ENCODE measurements at places on chromosomes 6 and 20.

DNA sequence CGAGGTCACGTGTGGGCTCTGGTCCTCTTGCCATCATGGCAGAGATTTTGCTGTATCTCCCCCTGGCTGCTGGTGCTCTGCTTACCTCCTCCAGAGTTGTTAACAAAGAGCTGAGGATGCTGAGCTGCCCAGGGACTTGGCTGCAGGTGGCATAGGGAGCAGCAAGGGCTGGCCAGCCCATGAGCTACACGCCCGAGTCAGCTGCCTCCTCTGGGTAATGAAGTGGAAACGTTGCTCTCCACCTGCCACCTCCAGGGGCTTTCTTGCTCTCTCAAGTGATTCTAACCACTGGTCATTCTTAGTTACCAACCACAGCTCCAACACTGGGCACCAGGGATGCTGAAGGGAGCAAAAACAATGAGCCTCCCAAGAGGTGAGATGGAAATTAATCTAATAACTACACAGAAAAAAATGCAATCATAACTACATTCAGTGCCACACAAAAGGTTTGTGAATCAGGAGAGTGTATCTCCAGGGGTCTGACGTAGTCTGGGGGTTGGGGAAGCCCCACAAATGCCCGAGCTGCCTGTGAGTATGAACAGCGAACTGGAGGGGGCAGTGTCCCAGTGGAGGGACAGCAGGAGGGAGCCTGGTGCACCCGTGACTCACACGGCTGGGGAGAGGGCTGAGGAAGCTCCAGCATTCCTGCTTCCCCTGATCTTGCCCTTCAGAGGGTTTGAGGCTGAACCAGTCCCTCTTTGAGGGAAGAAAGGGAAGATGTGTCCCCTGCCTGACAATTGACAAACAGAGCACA, 78.7 kb downstream of the CDH26 start:
- DNase-seq: no peak

- DNase-seq: peak; percentile 75
Observed at GRCh38 chr20:3470627-3471396, at the start of gene ATRN. TSS of gene ATRN (plus strand) at chr20:3471018. CDS start at chr20:3471108, 90 bp downstream.

- DNase-seq: no peak
Observed at GRCh38 chr20:58810116-58810878, 40.4 kb downstream of the GNAS-AS1 start.

GRCh38 chr20:63234693-63235398, 859 bp upstream of the BIRC7 start:
- no peak for DNase-seq

DNA sequence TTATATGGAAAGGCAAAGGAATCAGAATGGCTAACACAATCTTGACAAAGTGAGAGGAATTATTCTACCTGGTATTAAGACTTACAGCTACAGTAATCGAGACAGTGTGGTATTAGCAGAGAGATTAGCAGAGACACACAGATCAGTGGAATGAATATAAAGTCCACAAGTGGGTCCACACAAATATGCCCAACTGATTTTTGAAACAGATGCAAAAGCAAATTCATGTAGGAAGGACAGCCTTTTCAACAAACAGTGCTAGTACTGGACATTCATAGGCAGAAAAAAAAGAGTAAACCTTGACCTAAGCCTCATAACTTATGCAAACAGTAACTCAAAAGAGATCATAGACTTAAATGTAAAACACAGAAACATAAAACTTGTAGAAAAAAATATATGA, 22.6 kb downstream of the HACE1 start:
- DNase-seq: no peak

DNA sequence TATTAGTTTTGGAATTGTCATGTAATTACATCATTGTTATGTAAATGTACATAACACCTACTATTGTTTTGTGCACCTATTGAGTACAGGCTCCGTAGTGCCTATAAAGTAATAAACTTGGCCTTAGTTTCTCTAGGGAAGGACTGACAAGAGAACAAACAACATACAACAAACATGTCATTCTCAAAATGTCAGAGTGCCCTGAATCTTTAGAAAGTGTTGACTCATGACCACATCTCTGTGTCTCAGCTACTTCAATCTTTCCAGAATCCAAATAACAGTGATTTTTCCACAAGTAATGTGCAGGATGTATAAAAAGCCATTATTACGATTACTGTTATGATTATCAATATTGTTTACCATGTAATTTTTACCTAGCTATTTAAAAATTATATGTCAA, 17.2 kb downstream of the LAMP5 start:
- no peak for DNase-seq

DNA sequence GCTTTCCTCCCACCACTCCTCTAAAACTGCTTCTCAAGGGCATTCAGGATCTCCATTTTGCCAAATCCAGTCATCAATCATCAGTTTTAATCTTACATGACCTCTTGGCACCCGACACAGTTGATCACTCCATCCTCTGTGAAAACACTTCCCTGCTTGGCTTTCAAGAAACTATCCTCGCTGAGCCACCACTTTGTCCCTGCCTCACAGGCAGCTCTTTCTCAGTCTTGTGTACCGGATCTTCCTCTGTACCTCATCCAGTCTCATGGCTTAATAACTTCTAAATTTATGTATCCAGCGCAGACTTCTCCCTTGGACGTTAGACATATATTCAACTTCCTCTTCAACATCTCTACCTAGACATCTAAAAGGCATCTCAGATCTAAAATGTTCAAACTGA, 89.9 kb downstream of the BTBD9 start:
- no peak for DNase-seq

Measured in activated CD8-positive, alpha-beta memory T cell treated with anti-CD3 and anti-CD28 coated beads for 4 hours (primary cell).